Mesenchymal stem cell (in vitro differentiated cells and primary cell): ENCODE measurements at places on chromosomes 5 and 9.

DNA sequence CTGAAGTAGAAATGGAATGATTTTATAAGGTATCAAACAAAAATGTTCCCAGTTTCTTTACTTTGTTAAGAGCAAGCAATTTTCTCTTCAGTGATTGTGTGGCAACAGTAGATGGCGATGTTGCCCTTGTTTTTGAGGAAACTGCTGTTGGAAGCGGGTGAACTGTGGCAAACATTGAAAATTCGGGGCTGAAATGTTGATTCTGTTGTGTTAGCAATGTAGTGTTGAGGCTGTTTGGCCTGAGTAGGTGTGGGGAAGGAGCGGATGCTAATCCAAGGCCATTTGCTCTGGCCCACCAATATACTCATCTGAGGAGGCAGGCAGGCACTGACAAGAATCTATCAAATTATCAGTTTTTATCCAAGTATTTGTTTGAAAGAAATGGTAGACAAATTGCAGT is 129.8 kb downstream of the SLC12A2 start:
- peak; percentile 64 for DNase-seq

DNA sequence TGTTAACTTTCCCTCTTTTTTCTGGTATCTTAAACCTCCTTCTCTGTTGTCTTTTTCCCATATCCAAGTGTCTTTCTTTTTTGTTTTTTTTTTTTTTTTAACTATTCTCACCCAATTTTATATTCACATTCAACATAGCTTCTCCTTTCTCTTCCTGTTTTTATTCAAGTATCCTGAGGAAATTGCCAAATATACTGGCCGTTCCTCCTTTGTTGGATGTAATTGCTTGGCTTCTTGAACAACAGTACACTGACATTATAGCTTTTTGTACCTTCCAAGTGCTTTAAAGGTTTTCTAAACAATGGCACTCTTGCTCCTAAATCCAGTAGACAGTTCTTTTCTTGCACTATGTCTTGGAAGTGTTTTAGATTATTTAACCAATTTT is 1146.8 kb downstream of the MAT2B start:
- no peak for DNase-seq

DNA sequence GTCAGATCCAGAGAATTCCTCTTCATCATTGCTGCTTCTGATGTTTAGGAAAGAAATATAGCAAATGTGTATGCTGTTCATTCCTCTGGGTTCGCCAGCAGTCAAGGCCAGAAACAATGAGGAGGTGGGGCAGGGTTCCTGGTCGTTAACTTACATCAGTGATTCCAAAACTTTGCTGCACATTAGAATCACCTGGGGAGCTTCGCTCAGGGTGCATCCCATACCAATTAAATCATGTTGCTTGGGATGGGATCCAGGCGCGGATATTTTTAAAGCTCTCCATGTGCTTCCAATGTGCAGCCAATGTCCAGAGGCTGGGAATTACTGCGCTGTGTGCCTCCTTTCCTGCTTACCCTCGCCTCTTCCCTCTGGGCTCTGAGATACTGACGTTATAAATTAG is 227.9 kb upstream of the KLF9 start:
- DNase-seq = no peak

DNA sequence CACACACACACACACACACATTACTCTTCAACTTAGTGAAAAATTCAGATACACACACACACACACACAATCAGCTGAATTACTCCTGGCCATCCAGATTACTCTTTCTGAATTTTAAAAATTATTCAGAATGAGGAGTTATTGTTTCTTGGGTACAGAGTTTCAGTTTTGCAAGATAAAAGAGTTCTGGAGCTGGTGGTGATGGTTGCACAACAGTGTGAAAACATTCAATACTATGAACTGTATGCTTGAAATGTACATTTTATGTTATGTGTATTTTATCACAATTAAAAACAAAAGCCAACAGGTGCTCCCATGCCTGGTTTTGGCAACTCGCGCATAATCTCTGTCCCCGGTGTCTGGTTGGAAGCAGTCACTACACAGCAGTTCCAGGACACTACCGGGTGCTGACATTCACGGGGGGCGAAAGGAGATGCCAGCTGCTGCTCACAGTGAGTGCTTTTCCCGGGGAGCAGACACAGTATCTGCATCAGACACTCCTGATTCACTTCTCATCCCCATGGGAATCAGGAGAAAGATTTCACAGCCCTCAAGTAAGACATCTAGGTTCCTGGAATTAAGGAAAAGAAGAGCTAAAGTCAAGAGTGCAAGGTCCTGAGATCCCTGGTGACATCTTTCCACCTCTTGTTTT is 55.7 kb downstream of the LHFPL2 start:
- DNase-seq = no peak

DNA sequence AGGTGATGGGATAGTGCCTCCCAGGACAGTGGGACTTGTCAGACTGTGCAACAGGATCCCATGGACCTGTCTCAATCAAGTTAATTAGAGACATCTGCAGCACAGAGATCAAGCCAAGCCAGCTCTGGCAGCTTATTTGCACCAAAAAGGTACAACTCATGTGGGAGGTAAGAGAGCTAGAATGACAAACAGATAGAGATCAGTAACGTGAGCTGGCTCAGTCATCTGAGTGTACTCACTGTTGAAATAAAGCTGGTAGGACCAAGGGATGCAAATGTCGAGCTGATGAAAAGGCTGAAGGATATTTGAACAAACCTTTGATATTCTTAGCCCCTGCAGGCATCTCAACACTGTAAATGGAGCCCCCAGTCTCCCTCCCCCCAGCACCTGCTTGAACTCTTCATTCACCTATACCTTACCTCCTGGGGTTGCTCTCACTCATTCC is 198.1 kb downstream of the EFNA5 start:
- DNase-seq = no peak
